Renal pelvis (tissue), 12 donors: ENCODE measurements at places on chromosomes 2 and 18. TPM values are rescaled to one million over a fixed set of nuclear protein-coding genes. Genes with fewer than 3 reads are reported as not detected.

DNA sequence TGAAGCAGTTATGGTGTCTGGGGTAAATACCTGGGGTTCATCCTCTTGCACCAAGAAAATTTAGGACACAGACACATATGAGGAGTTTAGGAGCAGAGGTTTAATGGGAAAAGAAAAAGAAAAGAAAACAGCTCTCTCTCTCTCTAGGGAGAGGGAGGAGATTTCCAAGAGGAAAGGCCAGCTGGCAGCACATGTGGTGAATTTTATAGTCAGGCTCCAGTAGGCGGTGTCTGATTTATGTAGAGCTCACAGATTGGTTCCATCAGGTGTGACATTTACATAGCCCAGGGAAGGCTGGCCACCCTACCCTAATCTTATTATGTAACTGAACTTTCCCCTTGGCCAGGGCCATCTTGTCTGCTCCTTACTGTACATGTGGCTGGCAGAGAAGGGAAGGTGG, 297.5 kb upstream of the RGPD4 start:
- peak; percentile 61 for DNase-seq

DNA sequence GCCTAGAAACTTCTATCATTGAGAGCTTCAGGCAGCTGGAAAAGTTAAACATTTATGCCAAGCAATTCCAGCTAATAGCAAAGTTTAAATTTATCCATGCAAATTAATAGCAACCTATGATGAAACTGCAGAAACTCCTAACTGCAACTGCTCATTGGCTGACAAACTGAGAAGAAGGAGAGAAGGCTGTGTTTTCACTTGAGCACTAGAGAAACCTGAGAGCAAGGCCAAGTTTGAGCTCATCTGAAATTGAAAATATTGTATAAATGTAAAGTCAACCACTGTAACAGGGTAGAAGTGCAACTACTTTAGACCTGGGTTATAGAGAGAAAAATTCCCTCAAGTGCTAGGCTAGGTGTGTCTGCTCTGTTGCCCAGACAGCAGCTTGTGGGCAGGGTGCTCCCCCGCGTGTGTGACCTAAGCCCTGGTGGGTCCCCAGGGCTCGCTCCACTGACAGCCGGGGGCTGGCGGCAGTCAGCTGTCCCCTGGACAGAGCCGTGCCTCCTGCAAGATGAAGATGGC, 50.2 kb downstream of the CABYR start:
- no peak for DNase-seq

DNA sequence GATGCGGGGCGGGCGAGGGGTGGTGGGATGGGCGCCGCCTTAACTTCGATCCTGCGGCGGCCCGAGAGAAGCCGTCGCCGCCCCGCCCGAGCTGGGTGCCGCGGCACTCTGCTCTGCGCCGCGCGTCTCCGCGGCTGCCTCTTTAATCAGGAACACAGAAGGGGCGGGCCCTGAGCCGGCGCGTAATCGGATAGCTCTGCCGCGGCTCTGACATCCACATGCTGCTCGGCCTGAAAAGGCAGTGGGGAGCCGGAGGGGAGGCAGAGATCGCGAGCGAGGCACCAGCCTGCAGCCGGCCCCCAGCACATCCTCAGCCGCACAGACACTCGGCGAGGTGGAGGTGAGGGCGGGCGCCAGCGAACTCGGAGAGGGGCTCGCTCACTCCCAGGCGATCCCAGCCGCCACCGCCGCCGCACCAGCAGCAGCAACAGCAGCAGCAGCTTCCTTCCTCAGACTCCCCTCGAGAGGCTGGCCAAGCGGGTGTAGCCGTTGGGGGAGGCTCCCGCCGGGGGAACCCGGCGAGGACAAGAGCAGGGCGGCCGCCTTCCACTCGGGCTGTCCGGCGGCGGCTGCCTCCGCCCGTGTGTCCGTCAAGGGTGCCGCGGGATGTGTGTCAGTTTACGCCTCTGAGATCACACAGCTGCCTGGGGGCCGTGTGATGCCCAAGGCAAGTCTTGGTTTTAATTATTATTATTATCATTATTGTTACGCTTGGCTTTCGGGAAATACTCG, at the start of gene NRP2:
Gene NRP2, plus strand, starts transcription at position 263 of the 732 bp plus-strand sequence. CDS start 790 bp downstream, outside the sequence.
- DNase-seq, result peak; percentile 90

- DNase-seq, result no peak
Measured at GRCh38 chr2:59791004-59791618, 762.3 kb downstream of the BCL11A start.

- DNase-seq, result no peak
Measured at GRCh38 chr2:65032019-65032975, 23.9 kb upstream of the CEP68 start.

- no peak for DNase-seq
Measured at GRCh38 chr2:4151521-4151920, 448.1 kb downstream of the DCDC2C start.

DNA sequence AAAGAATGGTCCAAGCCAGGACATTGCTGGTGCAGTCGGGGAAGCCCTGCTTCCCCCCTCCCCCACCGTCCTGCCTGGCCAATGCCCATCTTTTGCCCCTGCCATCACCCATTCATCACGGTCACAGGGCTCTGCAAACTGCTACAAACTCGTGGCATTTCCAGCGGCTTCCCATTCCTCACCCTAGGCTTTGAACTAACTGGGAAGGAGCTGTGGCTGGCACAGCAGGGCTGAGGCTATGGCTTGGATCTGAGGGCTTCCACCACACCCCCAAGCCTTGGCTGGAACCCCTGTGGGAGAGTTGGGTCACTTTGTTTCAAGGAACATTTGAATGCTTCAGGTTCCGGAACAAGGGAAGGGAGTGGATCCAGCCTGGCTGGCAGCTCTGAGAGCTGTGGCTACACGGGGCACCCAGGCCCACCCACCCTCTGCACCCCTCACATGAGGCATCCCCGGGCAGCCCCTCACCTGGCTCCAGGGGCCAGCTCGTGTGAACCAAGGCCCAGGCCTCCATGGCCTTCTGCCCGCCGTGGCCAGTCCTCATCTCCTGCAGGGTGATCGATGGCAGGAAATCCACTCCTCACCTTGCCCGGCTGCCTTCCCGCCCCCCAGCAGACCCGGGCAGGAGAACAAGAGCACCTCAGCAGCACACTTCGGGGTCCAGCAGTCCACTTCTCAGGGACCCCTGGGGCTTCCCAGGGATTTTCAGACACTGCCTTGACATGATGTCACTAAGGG, 58.8 kb upstream of the OTOS start:
- no peak for DNase-seq

HDAC4 gene
- polyA plus RNA-seq, result 13.7 TPM

CD302 gene
- polyA plus RNA-seq, result 11.2 TPM

DNA sequence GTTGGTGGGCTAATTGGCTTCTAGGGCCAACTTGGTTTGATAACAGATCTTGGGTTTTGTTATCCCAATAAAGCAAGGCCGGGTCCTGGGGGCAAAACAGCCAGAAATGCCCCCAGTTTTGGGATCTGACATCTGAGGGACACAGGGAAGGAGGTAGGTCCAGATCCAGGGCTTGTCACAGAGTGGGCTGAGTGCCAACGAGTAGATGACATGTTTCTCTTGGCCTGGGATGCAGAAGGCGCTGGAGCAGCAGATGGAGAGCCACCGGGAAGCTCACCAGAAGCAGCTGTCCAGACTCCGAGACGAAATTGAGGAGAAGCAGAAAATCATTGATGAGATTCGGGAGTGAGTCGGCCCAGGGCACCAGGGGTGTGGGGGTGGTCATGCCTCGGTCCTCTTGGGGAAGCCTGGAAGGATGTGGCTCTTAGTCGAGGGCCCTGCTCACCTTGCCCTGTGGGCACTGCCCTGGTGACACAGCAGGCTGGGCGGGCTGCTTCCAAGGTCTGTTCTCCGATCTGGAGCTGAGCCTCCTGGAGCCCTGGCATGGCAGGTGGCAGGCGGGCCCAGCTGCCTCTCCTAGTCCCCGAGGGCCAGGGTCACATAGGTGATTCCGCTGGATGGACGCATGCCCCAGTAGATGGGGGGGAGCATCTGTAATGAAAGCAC, 40.2 kb upstream of the LYPD6B start:
- DNase-seq, result no peak
